CD4-positive, alpha-beta T cell treated with Interleukin-1 beta for 1 hour (primary cell): ENCODE measurements at places on chromosomes 12 and 14.

DNA sequence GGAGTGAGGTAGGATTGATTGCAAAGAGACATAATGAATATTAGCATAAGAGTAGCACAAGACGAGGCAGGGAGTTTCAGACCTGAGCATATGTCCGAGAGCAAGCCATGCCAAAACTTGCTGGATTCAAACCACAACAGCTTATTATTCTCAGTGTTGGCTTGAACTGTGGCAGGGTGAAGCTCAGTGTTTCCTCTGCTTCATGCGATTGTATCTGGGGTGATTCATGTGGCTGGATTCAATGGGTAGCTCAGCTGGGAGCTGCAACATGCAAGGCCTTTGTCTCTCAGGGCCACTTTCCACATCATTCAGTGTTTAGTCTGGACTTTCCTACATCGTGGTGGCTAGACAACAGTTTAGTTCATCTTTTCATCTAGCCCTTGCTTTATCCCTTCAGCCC lies 22.1 kb upstream of the E2F7 start:
- DNase-seq = no peak

- no peak for DNase-seq
Measured at GRCh38 chr14:22767323-22767589, 768 bp downstream of the OXA1L start.

GRCh38 chr12:22562036-22563028 lies 18.0 kb upstream of the C2CD5 start:
- no peak for DNase-seq

DNA sequence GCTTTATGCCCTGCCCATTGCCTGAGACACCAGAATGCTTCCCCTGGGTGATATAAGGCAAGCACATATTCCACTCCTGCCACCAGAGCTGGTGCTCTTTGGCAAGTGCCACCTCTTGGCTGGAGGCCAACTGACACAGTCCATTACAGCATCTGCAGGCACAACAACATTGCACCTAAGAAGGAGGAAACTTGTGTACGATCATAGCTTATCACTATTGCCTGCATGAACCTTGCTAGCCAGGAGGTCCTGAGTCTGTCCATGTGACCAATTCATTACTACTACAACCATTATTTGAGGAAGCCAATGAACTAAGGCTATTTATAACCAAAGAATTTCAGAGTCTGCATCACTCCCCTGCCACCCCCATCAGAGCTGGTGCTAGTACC lies 119.8 kb upstream of the SCAF11 start:
- DNase-seq = no peak

DNA sequence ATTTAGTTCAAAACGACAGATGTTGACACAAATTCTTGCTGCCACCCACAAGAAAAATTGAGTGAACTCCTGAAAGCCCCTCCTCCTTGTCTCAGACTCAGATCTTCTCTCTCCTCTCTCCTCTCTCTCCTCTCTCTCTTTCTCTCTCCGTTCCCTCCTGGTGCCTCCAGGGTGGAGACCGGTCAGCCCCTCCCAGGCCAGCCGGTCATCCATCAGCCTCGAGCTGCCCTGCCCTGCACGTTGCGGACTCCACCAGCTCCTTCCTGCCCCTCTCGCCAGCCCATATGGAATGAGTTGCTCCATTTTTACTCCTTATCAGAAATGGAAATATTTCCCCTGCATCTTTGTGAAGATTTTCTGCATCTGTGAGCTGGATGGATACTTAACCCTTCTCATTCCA lies 103.8 kb downstream of the TBX5 start:
- no peak for DNase-seq

DNA sequence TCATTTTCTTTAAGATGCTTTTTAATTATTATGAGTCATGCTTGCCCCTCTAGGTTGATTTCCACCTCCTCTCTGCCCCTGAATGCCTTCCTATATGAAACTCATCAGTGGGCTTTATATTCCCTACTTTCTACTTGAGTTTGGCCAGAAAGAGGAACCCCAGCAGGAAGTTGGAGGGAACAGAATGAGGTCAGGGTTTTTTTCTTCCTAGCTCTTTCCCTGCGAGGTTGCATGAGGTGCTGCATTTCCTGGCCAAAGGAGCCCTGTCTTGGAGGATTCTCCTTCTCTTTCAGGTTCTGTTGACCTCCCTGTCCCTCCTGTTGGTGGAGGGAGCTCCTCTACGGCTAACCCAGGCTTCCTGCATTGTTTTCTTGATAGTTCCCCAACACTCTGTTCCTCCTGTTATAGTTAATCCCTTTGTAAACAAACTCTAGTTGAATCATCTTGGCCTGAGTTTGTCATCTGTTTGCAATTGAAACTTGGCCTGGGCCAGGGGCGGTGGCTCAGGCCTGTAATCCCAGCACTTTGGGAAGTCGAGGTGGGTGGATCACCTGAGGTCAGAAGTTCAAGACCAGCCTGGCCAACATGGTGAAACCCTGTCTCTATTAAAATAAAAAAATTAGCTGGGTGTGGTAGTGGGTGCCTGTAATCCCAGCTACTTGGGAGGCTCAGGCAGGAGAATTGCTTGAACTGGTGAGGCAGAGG lies 15.3 kb upstream of the SPIC start:
- no peak for DNase-seq

GRCh38 chr12:129083121-129083840 lies 230.0 kb downstream of the GLT1D1 start:
- no peak for DNase-seq

DNA sequence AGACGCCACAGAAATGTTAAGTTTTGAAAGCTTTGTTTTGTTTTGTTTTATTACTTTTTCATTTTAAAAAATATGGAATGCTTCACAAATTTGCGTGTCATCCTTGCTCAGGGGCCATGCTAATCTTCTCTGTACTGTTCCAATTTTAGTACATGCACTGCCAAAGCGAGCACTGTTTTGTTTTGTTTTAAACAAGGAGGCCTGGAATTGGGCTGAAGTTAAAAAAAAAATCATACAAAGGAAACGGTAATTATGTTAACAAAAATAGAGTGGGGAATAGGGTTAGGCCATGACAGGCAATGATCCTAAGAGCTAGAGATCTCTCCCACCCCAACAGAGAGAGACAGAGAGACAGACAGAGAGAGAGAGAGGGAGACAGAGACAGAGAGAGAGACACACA lies 57.0 kb downstream of the ZFP36L1 start:
- no peak for DNase-seq

DNA sequence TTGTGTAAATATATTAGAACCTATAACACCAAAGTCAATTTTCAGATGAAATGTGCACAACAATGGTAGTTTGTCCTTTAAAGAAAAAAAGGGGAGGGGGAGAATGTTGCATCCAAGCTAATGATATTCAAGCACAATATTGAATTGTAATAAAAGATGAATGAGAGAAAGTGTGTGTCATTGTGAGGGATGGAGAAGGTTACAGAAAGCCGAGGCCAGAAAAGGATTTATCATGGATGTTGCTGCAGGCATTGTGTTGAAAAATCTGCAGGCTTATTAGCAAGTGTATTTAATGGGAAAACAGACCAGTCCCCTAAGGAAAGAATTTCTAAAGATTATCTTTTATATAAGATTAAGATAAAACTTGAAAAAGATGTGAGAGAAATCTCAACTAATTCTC lies 186.5 kb downstream of the SPTSSA start:
- DNase-seq = no peak

DNA sequence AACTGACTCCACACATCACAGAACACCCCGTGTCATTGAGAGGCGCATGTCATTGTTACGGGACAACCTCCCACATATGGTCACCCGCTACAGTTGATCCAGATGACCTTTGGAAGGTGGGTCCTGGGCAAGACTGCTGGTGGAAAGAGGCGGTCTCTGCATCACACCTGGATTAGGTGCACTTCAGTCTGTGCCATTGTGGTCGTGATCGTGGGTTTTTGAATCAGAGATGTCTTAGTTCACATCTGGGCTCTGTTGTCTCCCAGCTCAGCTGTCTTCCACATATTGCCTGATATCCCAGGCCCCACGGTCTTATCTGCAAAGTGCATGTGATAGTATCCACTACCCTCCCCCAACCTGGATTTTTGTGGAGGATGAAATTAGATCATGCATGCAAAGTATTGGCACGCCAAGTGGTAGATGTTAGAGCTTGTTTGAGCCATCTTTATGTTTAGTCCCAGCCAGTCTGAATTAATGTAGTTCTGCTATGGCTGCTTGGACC lies 208.7 kb upstream of the FOXN3 start:
- DNase-seq = no peak

DNA sequence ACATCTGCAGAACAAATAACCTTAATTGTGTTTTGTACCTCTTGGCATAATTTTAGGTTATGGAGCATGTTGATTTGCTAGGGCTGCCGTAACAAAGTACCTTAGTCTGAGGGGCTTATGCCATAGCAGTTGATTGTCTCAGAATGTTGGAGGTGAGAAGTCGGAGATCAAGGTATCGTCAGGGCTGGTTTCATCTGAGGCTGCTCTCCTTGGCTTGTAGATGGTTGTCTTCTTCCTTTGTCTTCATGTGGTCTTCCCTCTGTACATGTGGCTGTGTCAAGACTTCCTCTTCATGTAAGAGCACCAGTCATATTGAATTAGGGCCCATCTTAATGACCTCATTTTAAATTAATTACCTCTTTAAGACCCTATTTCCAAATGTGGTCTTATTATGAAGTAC lies 64.4 kb upstream of the PTHLH start:
- no peak for DNase-seq

DNA sequence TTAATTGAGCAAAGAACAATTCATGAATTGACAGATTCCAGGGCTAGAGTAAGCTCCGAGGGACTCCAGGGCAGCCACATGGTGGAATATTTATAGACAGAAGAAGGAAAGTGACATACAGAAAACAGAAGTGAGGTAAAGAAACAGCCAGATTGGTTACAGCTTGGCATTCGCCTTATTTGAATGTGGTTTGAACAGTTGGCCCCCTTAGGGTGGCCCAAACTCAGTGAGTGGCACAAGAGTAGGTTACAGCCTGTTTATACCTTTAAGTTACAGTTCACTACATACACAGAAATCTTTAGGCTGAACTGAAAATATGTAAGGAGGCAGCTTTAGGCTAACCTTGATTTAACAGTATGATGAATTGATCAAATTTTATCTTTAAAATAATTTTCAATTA lies 174.5 kb upstream of the CNOT2 start:
- DNase-seq = no peak

DNA sequence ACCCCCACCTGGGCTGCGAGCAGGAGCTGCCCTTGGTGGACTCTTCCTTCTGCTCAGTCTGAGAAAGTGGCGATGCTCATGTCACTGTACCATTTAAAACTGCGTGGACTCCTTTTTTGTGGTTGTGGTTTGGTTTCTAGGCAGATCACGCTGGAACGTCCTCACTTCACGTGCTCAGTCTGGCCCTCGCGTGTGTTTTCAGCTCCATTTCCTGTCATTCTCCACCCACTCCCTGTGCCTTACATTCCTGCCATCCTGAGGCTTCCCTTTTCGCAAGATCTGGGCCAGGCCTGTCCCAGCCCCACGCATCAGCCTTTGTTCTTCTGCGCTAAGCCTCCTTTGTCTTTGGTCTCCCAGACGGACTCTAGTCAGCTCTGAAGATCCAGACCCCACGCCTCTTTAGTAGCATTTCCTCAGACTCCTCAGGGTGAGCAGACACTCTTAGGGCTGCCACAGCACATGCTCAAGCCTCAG lies 105.4 kb downstream of the FBXL14 start:
- peak; percentile 11 for DNase-seq

- DNase-seq = no peak
Measured at GRCh38 chr14:24204163-24205146, 1.0 kb upstream of the TSSK4 start.

- DNase-seq = no peak
Measured at GRCh38 chr14:105864116-105864515, 337.7 kb downstream of the TMEM121 start.

- no peak for DNase-seq
Measured at GRCh38 chr14:106013879-106014376, 487.5 kb downstream of the TMEM121 start.

DNA sequence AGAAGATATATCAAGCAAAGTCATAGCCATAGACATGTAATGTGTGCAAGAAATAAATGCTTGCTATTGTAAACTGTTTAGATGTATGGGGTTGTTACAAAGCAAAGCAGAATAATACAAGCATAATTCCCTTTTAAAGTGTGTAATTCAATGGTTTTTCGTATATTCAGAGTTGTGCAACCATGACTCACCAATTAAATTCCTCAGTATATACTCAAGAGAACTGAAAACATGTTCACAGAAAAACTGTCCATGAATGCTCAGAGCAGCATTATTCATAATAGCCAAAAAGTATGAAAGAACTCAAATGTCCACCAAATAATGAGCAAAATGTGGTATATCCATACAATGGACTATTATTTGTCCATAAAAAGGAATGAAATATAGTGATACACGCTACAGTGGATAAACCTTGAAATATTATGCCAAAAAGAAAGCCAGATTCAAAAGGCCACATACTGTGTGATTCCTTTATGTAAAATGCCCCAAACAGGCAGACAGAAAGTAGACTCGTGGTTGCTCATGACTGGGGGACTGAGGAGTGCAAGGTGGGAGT lies 9.3 kb downstream of the GXYLT1 start:
- no peak for DNase-seq

DNA sequence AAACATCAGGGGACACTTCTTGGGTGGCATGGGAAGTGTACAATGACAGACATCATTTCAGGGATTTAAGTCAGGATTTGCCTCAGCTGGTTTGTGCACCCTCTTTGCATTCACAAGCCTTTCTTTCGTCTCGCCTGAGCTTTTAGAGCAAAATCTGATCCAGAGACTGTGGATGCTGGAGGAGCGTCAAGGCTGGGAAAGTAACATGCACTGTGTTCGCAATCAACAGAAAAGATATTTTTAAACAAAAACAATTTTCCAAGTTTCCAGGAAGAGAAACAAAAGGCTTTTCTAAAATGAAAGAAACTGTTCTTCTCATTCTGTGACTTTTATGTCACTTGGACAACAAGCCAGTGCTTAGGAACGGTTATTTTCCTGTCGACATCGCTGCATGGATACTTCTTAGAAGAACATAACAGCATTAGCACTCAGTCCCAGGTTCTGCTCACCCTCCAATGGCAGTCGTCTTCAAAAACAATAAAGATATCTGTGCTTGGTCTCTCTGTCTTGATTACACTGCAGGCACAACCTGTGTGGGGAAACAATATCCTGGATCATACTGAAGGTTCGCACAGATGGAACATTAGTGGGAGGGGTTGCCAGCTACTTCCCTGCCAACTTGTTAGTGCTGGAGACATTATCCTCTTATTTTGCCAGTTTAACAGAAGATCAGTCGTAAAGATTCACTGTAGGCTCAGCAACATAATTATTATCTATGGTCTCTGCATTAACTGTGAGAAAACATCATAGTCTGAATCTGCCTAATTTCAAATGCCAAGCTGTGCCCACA lies 403.3 kb upstream of the ATP2B1 start:
- DNase-seq = no peak

DNA sequence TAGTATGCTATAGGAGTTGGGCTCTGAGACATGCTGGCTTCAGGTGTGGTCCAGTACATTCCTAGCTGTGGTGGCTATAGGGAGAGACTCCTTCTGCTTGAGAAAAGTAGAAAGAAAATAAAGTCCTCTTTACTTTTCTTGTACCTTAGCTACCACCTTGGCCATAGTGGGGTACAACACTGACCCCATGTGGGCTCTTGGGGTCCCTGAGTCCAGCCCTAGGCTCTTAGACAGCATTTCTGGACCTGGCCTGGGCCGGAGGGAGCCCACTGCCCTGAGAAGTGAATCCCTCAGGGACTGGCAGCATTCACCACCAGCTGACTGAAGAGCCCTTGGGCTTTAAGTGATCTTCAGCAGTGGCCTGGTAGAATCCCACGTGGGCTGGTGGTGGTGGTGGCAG lies 143.1 kb downstream of the SYT10 start:
- DNase-seq = no peak
